ENCODE measurements at places on chromosomes 6 and 20. TPM values are rescaled to one million over a fixed set of nuclear protein-coding genes. Genes with fewer than 3 reads are reported as not detected.
A peak's percentile ranks its signal among the peaks of the same experiment; 100 is the strongest.

Gene RGL2
- total RNA-seq, result 68.9 TPM

DNA sequence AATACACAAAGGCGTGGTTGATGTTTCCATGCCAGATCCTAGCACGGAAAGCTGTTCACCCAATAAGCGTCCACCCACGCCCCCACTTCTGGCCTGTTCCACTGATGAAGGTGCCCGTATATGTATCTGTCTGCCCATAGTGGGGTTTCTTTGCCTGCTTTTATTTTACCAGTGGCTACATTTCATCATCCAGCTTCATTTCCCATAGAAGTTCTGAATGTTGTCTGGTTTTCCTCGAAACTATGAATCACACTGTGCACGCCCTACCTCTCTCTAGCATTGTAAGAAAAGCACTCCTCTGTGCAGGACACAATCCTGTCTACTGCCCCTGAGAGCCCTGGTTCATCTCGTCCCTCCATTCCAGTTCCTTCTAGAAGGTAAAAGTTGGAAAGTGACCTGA is 8.8 kb upstream of the CD93 start:
- DNase-seq, result no peak

DNA sequence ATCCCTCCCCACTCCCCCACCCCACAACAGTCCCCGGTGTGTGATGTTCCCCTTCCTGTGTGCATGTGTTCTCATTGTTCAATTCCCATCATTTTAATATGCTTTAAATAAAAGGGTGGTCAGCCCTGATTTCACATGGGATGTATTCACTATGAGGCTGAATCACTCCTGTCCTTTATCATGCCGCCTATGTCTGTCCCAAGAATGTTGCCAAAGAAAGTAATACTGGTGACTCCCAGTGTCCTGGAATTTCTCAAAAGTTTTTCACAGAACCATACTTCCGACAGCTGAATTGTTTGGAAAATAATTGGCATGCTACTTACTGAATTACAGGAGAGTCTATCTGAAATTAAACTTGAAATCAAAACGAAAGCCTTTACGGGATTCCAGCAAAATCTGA is 217.7 kb downstream of the HAO1 start:
- DNase-seq, result no peak

Gene ASIP
- not detected for total RNA-seq

DNA sequence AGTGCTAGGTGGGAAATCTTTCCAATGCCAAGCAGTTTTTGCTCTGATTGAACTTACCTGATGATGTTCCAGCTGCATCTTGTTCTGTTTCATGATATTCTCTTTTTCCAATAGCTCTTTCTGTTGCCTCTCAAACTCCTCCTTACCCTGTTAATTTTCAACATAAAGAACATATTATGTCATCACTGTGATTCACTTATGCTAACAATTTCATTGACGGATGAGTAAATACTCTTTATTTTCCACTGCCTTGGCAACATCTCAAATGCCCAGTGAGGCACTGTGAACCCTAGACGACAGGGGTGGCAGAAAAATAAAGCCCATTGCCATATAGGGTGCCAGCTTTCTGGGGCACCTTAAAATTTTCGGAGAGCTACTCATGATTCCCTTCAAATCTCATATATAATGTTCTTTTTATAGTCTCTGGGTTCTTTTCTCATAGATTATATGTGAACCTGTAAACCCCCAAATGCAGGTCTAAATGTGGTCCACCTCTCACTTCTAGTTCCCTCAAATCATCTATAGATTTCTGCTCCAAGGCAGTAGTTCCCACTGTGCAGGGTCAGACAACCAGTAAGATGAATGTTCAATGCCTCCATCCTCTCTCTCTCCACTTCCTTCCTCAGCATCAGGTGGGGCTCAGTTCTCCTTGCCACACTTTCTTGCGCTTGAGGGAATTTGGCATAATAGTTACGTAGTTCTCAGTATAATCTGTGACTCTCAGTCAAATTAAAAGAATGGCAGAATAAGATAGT is 44.1 kb downstream of the NEDD9 start:
- no peak for DNase-seq

DNA sequence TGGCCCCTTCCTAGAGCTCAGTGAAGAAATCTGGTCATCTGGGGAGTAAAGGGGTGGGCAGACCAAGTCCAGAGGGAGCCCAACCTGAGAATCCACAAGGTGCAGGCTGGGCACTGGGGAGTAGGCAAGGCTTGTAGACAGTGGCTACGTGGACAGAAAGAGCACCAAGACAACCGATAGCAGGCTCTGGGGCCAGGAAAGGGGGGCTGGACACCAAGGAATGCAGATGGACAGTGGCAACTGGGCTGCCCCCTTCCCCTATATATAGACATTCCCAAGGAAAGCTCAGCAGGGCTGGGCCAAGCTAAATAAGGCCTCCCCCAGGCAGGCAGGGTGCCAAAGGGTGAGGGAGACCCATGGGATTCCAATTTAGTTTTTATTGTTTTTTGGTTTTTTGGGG is 1.5 kb upstream of the TNNC2 start:
- DNase-seq, result peak; percentile 60

DNA sequence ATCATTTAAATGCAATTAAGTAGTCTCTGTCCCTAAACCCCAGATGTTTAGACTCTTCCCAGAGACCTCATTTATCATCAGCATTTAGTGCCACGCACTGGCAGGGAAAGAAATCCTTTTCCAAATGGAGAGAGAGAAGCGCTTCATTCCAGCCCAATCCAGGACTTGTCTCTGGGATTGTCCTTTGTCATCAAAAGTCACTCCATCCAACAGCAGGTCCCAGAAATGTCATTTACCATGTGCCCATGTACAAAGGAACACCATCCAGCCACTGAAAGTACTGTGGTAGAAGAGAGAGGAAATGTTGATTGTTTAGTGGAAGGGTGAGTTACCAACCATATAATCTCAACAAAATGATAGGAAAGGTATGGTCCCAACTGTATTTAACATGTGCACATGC is 66.9 kb upstream of the SMIM28 start:
- DNase-seq, result no peak

DNA sequence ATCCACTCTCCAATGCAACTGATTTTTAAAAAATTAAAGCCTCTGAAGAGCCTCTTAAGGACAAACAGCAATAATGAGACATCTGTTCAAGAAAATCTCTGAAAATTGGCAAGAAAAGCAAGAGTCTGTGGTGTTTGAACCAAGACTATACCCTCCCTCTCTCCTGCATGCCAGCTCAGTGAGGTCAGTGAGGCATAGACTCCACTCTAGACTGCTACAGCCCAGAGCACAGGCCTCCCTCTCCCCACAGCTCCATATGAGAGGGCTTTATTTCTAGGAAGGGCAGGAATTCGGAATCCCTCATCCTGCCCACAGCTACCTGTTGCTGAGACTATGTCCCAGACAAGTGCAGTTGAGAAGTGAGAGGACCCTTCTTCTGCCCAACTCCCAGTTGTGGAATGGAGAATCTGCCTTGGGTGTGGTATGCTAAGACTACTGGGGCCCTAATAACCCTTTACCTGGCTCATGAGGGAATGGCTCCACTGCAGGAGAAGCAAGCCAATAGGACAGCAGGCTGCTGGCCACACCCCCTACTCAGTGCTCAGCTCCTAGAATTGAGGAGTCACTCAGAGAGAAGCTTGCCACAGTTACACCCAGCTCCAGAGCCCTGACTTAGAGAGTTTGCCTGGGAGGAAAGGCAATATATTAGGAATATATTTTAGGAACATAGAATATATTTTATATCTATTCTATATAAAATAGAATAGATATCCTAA is 22.7 kb upstream of the HLA-DQA1 start:
- DNase-seq, result peak; percentile 48

Gene PAK5
- 0.13 TPM for total RNA-seq

DNA sequence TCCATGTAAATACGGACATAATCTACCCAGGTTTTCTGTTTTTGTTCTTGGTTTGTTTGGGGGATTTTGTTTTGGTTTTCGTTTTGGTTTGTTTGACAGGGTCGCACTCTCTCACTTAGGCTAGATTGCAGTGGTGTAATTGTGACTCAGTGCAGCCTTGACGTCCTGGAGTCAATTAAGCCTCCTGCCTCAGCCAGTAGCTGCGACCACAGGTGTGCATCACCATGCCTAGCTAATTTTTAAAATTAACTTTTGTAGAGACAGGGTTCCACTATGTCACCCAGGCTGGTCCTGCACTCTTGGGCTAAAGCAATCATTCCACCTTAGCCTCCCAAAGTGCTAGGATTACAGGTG is 37.8 kb upstream of the EYA4 start:
- DNase-seq, result no peak

- no peak for DNase-seq
Measured at GRCh38 chr20:57552471-57552870, 8.4 kb upstream of the PCK1 start.

DNA sequence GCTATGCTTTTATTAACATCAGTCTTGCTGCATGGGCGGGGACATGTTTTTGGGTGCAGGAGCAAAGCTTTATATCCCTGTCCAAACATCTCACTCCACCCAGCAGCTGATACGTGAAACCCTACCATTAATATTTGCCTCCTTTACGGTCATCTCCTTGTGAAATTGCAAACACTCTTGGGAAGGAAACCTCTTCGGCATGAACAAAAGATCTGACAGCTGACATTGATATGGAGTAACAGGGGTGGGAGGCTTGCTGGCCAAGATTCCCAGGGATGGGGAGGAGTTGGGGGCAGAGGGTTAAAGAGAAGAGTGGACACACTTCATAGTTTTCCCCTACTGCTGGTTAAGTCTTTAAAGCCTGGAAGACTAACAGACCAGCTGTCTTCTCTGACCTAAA is 22.2 kb upstream of the VEGFA start:
- DNase-seq, result no peak

DNA sequence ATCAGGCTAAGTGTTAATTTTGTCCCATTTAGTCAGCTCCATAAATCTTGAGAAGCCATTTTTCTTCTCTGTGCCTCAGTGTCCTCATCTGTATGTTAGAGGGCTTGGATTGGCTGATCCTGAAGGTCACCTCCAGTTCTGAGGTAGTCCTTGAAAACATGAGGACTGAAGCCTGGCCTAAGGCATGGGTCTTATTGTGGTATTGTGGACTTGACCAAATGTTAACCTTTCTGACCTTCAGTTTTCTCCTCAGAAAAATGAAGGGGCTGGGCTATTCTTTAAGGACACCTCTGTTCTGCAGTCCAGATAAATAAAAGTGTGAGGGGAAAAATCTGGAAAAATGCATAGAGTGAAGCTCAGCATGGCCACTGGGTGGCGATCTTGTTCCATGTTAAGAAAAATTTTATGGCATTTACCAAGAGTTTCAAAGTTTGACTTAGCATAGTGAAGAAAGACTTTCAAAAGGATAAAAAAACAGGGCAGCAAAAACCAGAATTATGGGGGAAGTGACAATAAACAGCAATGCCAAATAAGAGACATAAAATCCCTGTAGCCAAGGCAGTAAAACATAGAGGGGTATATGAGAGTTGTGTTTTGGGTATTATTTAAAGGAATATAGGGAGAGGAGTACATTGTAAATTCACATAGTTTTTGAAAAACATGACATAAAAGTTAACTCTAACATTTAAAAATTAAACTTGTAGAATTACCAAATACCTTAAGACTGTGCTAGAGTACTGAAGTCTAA is 13.2 kb upstream of the TFB1M start:
- DNase-seq, result peak; percentile 57

DNA sequence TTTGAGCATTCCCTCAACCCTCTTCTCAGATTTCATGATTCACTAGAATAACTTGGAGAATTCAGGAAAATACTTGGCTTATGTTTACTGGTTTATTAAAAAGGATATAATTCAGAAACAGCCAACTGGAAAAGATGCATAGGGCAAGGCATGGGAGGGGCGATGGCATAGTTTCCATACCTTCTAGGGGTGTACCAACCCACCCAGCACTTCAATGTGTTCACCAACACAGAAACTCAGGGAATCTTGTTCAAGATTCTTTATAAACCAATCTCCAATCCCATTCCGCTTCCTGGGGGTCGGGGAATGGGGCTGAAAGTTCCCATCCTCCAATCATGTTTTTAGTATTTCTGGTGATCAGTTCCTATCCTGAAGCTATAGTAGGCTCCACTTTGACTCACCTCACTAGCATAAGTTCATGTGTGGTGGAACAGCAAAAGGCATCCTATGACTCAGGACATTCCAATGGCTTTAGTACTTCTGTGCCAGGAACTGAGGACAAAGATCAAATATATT is 164.4 kb downstream of the SIM1 start:
- DNase-seq, result no peak

- no peak for DNase-seq
Measured at GRCh38 chr20:3814928-3815495, 5.3 kb upstream of the AP5S1 start.

Gene TNFRSF6B
- 15.5 TPM for total RNA-seq

DNA sequence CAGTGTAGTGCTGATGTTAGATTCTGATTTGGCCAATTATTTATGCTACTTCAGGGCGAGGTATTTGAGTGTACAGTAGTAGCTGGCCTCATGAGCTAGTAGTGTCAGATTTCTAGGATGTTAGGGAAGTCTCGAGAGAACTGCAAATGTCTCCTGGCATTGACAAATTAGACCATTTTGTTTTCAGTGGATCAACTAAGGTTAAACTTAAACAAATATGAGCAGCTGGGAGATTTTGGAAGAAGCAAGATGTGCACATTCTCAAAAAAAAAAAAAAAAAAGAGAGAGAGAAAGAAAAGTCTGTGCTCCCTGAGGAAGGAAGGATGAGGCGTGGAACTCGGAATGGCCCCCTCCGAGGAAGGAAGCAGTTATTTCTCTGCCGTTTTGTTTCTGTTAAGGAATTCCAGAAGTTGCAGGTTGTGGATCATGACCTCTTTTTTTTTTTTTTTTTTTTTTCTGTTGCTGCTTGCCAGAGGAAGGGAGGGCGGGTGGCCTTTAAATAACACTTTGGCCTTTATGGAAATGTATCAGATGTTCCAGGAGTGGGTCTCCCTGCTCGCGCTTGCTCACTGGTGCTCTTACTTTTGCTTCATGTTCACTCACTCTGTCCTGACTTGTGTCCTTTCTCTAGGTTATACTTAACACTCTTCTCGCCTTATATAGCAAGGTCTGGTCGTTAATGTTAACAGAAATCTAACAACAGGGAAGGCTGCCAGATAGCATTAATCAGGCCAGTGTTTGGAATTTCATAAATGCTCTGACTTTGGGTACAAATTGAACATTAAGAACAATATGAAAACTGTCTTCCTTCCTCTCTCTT is 124.4 kb downstream of the TCP11 start:
- peak; percentile 60 for DNase-seq

GRCh38 chr6:134235937-134236751 is 81.8 kb downstream of the SGK1 start:
- no peak for DNase-seq

- no peak for DNase-seq
Measured at GRCh38 chr6:156395276-156395675, 381.9 kb upstream of the ARID1B start.

GRCh38 chr20:59039233-59039632 is 3.4 kb downstream of the PRELID3B start:
- no peak for DNase-seq

GRCh38 chr20:11083841-11084240 is 410.0 kb upstream of the JAG1 start:
- DNase-seq, result no peak

Gene CAGE1
- not detected for total RNA-seq

Data from thyroid gland (tissue), 4 donors.